Left renal pelvis (tissue), 4 donors: ENCODE measurements at places on chromosomes 3 and 15. TPM values are rescaled to one million over a fixed set of nuclear protein-coding genes. Genes with fewer than 3 reads are reported as not detected.

Gene SRGAP3
- 19.3 TPM for polyA plus RNA-seq

Gene RAD51
- polyA plus RNA-seq, result 12.9 TPM

Gene FEZF2
- polyA plus RNA-seq, result not detected

Gene FMN1
- polyA plus RNA-seq, result 15.6 TPM

Gene HIGD2B
- polyA plus RNA-seq, result not detected

Gene MITF
- polyA plus RNA-seq, result 45.7 TPM

Gene CASR
- 27.1 TPM for polyA plus RNA-seq

Gene MUC13
- not detected for polyA plus RNA-seq

Gene GPR149
- not detected for polyA plus RNA-seq

Gene ZMYND10
- polyA plus RNA-seq, result 3.4 TPM

Gene ANKRD34C
- polyA plus RNA-seq, result 0.04 TPM
